ENCODE measurements at places on chromosomes 12 and 14. TPM values are rescaled to one million over a fixed set of nuclear protein-coding genes. Genes with fewer than 3 reads are reported as not detected.

- no peak for DNase-seq
These were observed 468.7 kb upstream of the FLRT2 start for GRCh38 chr14:85061256-85061655.

DNA sequence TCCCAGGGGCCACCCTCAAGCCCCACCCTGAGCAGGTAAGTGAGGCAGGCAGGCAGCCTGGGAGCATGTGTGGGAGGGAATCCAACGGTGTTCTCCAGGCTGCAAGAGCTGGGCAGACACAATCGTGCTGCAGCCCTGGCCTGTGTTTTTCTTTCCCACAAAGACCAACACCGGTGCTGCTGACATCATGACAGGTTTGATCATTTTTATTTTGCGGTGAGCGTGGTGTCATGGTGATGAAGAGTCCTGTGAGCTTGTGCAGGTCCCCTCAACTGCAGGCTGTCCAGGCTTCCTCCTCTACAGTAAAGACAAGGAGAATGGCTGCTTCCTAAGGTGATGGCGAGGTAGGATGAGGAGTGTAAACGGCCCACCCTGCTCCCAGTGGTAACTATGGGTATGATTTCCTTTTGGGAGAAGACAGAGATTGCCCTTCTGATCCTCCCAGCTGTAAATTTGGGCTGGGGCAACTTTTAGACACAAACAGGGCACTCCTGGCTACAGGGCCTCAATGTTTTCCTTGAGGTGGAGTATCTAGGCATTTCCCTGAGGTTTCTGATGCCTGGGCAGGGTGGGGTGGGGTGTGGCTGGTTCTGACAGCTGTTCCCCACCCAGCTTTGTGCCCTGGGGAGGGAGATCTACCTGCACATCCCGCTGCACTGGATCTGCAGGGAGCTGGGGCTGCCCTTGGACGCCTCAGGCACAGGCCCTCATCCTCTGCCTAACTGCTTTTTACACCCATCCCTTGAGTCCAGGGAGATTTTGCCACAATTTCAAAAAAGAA, 109.1 kb downstream of the VCPKMT start:
- no peak for DNase-seq

DNA sequence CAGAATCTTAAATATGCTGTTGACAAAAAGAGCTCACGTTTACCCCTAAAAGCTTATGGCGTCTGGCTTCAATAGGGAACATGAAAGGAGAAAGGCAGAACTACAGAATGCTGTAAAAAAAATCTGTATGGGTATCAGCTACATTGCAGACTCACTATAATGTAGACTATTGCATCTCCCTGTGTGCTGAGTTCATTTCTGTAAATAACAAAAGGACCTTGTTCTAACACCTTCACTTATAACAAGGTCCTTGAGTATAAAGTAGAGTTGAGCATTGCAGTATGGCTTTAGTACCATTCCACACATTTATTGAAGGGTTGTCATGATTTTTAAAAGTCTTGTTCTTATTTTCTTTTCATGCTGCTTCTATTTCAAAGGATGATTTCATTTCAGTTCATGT, 165.3 kb downstream of the NPAS3 start:
- DNase-seq = no peak

DNA sequence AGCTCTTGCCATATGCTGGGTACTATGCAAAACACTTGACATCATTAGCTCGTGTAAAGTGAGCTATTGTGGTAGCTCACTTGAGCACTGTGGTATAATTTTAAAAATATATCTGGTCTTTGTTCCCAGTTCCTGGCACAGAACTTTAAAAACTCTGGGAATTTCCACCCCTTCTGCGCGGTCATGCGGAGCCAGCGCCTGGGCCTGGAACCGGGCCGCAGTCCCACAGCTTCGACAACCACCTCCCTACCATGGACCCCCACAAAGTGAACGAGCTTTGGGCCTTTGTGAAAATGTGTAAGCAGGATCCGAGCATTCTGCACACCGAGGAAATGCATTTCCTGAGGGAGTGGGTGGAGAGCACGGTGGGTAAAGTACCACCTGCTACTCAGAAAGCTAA, 123.1 kb downstream of the NUAK1 start:
- no peak for DNase-seq

- DNase-seq = no peak
These were observed 927.1 kb downstream of the VRK1 start for GRCh38 chr14:97724265-97724731.

GRCh38 chr14:61360796-61361525, 39.6 kb downstream of the PRKCH start:
- DNase-seq = no peak

- DNase-seq = no peak
These were observed 21.0 kb downstream of the PIGH start for GRCh38 chr14:67579040-67579439.

GRCh38 chr14:98606041-98606640, 665.9 kb downstream of the BCL11B start:
- no peak for DNase-seq

DNA sequence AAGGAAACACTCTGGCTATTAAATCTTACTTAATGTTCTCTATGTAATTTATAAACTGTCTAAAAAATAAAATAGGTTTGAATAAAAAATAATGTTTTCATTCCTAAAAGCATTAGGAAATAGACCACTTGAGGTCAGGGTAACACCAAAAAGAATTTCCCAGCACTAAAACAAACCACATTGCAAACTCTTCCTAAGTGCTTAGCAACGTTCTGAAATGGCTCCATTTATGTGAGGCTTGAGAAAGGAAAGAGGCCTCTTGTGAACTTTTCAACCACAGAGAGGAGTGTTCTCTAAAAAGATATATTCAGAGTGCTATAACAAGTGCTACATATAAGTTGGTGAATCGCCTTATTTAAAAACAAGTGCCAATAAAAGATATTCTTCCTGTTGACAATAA, 42.7 kb downstream of the ALX1 start:
- DNase-seq = no peak

DNA sequence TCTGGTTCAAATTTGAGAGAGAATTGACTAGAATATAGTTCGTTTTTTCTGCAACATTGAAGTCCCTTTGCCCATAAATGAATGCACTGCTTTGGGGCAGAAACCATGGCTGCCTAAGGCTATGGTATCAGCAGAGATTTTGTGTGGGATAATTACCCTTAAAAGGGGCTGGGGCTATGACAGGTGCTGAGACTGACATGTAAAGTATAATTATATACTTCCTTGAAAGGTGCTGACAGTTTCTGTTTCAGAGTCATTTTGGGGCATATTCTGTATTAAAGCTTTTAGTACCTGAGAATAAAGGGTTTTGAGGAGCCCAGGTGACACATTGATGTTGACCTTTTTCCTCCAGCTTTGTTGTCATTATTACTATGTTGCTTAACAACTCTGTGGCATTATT, 150.3 kb upstream of the PTPRQ start:
- no peak for DNase-seq

DNA sequence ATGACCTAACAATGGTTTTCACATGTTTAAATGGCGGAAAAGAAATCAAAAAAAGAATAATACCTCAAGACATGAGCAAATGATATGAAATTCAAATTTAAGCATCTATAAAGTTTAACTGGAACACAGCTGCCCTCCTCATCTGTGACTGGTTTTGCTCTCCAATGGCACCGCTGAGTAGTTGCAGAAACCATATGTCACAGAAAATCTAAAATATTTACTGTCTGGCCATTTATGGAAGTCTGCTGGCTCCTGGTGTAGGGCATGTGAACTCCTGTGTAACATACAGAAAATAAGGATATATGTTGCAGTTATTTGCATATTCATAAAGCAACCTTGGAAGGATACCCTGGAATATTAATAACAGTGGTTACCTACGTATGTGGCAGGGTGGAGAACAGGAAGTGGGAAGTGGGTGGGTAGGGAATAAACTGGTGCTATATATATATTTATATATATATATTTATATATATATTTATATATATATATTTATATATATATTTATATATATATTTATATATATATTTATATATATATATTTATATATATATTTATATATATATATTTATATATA, 48.4 kb downstream of the LTBP2 start:
- no peak for DNase-seq

- DNase-seq = no peak
These were observed 23.2 kb downstream of the ATP2B1 start for GRCh38 chr12:89685363-89685972.

GRCh38 chr14:39956372-39956771, 524.1 kb upstream of the FBXO33 start:
- no peak for DNase-seq

DNA sequence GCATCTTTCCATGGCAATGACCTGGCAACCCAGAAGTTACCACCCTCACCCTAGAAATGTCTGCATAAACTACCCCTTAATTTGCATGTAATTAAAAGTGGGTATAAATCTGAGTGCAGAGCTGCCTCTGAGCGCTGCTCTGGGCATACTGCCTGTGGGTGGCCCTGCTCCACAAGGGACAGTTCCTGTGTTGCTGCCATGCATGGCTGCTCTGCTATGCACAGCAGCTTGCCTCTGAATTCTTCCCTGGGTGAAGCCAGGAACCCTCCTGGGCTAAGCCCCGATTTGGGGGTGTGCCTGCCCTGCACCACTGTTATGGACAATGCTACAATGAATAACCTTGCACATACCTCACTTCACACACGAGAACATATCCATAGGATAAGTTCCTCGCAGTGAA, 35.7 kb upstream of the GPR132 start:
- no peak for DNase-seq

- DNase-seq = no peak
These were observed 76.0 kb downstream of the PRIMA1 start for GRCh38 chr14:93712079-93712837.

- DNase-seq = no peak
These were observed 14.7 kb downstream of the KRT2 start for GRCh38 chr12:52637299-52637698.

DNA sequence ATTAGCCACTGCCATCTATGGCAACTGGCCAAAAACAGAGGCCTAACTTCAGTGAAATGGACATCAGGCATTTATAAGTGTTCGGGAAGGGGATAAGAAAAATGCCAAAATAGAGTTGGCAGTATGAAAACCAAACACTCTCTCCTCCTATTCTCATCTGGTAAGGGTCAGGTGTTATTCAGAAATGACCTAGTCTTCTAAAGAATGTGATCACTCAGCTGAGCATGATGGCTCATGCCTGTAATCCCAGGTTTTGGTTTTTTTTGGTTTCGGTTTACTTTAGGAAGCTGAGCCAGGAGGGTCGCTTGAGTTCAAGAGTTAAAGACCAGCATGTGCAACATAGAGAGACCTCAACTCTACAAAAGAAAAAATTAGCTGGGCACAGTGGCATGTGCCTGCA, 170.3 kb downstream of the GRIN2B start:
- DNase-seq = no peak

GRCh38 chr12:50129290-50129689, 17.3 kb downstream of the COX14 start:
- DNase-seq = no peak

GRCh38 chr12:84604551-84604950, 308.0 kb downstream of the SLC6A15 start:
- no peak for DNase-seq

- DNase-seq = no peak
These were observed 66.1 kb downstream of the DYRK2 start for GRCh38 chr12:67714648-67715047.

GRCh38 chr12:124853781-124854636, 9.7 kb downstream of the SCARB1 start:
- no peak for DNase-seq

GRCh38 chr14:78608998-78609787, 439.0 kb downstream of the NRXN3 start:
- no peak for DNase-seq

TAS2R7 gene
- total RNA-seq = not detected

IL31 gene
- not detected for total RNA-seq

PRPF39 gene
- 12.8 TPM for total RNA-seq

TGM1 gene
- total RNA-seq = 6.4 TPM

LTBR gene
- 40.4 TPM for total RNA-seq

GYS2 gene
- 0.62 TPM for total RNA-seq

IQSEC3 gene
- total RNA-seq = 1.4 TPM

NELL2 gene
- total RNA-seq = 1.7 TPM

ESPL1 gene
- total RNA-seq = 0.58 TPM

Measured in left cardiac atrium (tissue), 4 donors.